ENCODE measurements at places on chromosomes 2 and 18.

DNA sequence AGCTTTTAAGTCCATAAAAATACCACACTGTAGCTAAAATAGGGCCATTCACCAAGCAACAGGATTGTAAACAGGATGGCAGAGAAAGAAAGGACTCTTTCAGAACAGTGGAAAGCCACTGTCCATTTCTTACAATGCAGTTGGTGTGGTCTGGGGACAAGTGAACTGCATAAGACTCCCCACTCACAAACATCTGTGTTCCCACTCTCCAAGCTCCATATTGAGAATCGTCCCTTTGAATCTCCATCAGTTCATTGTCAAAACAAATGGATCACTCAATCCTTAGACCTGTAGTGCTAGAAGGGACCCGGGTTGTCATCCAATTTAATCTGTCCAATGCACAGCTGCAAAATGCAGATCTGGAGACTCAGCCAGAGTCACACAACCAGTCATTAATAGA is 347.4 kb upstream of the KLHL29 start:
- DNase-seq, result no peak

DNA sequence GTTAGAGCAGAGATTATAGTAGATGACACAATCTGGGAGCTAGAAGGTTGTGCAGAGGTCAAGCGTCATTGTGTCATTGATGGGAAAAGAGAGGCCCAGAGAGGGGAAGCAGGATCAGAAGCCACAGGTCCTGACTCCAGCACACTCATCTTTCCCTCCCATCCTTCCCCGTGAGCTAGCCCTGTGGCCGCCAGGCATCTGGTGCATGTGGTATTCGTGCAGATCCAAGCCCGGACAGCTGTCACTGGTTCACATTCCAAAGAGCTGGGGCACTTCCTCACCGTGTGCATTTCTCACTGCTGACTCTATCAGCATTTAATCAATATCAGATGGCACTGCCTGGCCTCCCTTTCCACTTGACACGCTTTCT is 94.1 kb upstream of the THOC1 start:
- peak; percentile 45 for DNase-seq

- no peak for DNase-seq
Observed at GRCh38 chr2:215847056-215847455, 166.3 kb downstream of the MREG start.

DNA sequence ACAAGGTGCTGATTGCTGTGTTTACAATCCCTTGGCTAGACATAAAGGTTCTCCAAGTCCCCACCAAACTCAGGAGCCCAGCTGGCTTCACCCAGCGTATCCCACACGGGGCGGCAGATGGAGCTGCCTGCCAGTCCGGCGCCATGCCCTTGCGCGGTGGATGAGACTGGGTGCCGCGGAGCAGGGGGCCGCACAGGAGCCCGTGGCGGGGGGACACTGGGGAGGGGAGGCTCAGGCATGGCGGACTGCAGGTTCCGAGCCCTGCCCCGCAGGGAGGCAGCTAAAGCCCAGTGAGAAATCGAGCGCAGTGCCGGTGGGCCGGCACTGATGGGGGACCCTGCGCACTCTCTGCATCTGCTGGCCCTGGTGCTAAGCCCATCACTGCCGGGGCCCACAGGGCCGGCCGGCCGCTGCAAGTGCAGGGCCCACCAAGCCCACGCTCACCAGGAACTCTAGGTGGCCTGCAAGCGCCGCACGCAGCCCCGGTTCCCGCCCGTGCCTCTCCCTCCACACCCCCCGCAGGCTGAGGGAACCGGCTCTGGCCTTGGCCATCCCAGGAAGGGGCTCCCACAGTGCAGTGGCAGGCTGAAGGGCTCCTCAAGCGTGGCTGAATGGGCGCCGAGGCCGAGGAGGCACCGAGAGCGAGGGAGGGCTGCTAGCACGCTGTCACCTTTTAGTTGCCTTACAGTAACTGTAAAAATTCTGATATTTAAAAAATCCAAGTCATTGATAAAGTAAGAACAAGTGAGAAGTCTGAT is 930.0 kb upstream of the FSHR start:
- DNase-seq, result no peak

- DNase-seq, result no peak
Observed at GRCh38 chr2:60453301-60453700, 100.2 kb downstream of the BCL11A start.

DNA sequence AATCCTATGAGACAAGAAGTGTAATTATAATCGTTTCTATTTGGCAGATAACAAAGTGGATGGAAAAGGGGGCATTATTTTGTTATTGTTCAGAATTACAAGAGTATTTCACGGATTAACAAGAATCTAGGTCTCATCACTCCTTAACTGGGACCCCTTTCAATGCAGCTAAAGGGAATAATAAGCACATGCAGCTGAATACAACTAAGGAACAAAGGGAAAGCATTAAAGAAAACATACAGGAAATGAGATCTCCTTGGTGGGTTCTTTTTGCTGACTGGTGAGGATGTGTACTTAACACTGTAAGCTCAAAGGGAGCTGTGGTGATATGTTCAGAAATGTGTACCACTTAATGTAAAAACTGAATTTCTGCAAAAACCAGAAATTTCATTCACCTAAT is 140.5 kb upstream of the WDSUB1 start:
- DNase-seq, result no peak

DNA sequence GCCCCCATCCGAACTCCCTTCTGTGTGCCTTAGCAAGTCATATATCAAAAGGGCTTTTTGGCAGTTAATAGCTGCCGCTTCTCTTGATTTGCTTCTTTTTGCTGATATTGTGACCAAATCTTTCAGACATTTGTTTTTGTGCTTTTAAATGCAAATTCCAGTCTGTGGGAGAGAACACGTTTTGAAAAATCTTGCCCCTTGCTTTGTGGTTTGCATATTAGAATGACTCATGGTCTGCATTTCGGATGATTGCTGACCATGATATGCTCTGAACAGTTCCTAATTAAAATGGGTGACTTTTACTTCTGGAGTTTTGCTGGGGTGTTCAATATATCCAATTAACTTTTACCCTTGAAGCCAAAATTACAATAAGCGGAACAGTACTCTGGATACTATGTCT is 58.2 kb upstream of the ST6GAL2 start:
- DNase-seq, result no peak

DNA sequence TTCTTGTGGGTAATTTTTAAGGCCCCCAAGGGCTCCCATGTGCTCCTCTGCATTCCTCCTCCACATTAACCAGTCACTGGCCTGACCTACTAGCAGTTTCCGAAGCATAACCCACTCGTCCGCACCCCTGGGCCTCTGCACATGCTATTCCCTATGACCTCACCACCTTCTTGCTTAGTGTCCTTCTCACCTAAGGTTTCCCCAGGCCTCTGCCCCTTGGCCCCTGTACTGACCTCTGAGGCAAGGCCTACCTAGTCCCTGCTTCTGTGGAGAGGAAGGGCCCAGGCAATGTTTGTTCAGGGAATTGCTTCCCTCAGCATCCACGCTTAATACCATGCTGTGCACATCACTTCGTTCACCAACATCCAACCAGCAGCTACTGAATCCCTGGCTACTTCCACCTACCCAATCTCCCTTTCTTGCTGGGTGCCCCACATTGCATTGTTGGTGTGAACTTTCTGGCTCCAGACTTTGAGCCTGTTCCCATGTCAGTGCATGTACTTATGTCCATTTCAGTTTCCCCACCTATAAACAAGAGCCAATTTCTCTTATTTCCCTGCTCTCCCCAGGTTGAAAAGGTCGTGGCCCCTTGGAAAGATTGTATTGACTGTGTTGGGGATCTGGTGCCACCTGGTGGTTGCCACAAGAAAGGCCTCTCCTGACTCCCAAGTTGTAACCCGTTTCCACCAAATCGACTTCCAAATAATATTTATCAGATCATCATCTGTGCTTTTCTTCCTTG is 19.2 kb upstream of the TMEM177 start:
- peak; percentile 24 for DNase-seq

DNA sequence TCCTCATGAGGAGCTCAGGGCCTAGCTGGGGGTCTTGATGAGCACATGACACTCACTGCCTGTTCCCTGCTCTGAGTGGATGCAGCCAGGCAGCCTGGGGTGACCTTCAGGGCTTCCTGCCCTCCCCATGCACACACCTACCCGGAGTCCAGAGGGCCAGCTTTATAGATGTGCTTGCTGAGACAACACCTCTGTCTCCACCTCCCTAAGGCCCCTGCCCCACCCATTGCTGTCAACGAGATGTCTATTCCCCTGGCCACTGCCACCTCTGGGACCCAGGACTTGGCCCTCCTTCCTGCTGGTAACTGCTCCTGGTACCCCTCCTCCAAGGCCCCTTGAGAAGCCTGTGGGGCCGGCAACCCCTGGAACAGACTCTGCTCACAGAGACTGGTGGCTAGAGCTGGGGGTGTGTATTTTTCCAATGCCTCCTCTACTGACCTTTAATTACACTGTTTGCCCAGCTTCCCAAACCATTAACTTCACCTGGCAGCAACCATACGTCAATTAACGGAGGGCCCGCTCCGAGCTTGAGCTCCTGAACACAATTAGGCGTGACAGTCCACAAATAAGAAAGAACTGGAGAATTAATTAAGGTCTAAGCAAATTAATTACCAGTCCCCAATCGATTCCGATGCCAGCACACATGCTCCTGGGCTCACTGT is 66.3 kb downstream of the EMX1 start:
- no peak for DNase-seq

GRCh38 chr2:84884449-84884848 is 3.6 kb upstream of the TRABD2A start:
- no peak for DNase-seq

DNA sequence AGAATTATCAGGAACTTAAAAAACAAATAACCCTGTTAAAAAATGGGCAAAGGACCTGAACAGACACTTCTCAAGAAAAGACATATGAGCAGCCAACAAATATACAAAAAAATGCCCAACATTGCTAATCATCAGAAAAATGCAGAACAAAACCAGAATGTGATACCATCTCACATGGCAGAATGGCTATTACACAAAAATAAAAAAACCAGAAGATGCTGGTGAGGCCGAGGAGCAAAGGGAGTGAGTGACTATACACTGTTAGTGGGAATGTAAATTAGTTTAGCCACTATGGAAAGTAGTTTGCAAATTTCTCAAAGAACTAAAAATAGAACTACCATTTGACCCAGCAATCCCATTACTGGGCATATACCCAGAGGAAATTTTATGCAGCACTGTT is 95.8 kb upstream of the DSEL start:
- DNase-seq, result no peak

- DNase-seq, result peak; percentile 53
Observed at GRCh38 chr18:48931680-48932461, 18.9 kb downstream of the SMAD7 start.

GRCh38 chr2:8121826-8122513 is 559.9 kb upstream of the ID2 start:
- no peak for DNase-seq

- DNase-seq, result no peak
Observed at GRCh38 chr2:237440819-237441281, 26.9 kb upstream of the COL6A3 start.

DNA sequence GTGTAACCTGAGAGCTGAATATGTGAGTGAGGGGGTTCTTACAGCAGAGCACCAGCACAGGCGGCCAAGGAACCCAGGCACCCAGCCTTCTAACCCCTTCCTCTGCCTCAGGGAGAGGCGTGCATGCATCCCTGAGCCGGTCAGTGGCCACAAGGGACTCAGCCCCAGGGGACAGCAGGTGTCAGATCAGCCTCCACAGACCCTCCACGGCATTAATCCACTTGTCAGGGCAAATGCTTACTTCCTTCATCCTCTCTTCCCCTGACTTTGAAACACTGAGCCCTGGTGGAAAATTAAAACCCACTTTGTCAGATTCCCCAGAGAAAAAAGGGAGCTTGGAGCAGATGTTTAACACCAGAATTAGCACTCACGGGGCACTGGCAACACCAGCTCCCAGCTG is 60.5 kb upstream of the SMAD2 start:
- no peak for DNase-seq

- no peak for DNase-seq
Observed at GRCh38 chr2:197245829-197246804, 64.5 kb downstream of the ANKRD44 start.

- DNase-seq, result no peak
Observed at GRCh38 chr2:141911485-141912066, 219.2 kb downstream of the LRP1B start.

DNA sequence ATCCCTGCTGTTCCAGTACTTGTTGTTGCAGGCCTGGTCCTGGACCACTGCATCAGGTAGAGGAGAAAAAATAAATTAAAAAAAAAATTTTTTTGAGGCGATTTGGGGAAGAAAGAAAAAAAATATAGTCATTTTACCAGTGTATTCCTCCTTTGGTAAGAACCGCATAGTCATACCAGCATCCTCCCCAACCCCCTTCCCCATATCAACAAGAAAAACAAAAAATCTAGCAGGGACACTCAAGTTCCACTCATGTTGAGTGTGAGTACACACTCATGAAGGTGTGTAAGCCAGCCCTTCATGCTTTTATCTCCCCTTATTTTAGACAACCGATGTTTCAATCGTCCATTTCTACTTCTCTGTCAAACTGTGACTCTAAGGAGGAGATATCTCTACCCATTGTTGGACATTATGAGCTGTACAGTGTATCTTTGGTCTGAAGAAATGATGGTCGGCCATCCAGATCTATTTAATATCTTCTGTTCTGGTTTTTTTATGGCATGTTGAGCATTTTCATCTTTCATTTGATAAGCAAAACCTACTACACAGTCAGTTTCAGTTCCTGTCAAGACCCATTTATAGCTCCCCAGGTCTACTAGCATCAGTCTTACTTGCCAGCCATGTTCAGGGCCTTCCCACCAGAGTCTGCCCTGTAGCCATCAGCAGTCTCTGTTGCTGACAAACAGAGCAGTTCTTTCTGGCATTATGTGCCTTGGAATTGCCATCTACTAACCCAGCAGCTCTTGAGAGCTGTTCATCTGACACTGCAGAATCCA is 20.0 kb downstream of the ELP2 start:
- no peak for DNase-seq

DNA sequence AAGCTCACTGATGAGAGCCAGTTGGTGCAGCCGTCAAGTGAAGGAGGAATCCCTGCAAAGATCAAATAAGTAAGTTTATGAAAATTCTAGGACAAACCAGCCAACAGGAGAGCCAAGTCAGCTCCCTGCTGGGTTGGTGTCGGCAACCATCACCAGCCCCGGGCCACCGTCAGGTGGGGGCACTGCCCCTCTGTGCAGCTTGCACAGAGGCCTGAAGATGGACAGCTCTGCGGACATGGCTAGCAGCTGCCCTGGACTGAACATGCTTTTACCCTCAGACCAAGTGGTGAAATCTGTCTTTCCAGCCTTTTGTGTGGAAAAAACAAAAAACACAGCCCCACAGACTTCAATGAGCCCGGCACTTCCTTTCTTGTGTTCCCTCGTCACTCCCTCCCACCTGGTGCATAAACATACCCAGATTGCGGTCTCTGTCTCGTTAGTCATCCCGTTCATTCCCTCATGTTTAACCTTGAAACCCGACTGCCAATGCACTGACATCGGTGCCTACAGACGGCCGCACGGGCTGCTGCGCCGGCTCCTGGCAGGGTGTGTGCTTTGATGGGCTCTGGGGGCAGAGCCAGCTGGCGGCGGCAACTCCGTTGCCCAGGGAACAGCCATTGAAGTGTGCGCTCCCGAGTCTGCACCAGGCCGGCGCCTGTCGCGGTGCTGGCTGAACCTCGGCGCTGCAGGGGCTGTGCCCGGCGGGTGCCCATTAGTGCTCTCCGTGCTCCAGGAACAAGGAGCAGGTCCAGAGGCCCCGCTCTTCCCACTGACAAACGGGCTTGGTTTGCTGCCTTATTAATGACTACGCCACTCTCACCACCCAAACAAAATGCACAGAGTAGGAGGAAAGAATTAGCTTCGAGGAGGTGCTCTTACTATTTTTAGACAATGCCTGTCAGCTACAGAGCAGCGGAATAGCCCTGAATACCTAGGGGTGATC is 95.3 kb downstream of the EIPR1 start:
- peak; percentile 95 for DNase-seq

GRCh38 chr2:53077413-53077812 is 690.2 kb upstream of the CHAC2 start:
- DNase-seq, result no peak

- no peak for DNase-seq
Observed at GRCh38 chr2:98378901-98379300, 32.6 kb downstream of the CNGA3 start.
